ENCODE measurements at places on chromosomes 12 and 14.

- no peak for DNase-seq
- H3K4me3 ChIP-seq: no peak overlapping the region
- no peak overlapping the region for H3K27ac ChIP-seq
- no peaks in the 10 kb centered on the region for H3K4me1 ChIP-seq
- peaks cover 10% of the 10 kb centered on the region for H3K27me3 ChIP-seq
These were observed 125.4 kb downstream of the KIF26A start for GRCh38 chr14:104263675-104264358.

GRCh38 chr14:74913986-74914573 is 9.0 kb downstream of the RPS6KL1 start:
- H3K27me3 ChIP-seq: no peaks in the 10 kb centered on the region
- no peaks in the 10 kb centered on the region for H3K36me3 ChIP-seq
- no peak overlapping the region for H3K4me3 ChIP-seq
- no peak overlapping the region for H3K27ac ChIP-seq
- H3K4me1 ChIP-seq: no peaks in the 10 kb centered on the region

GRCh38 chr12:52148464-52149181 is 43.2 kb downstream of the KRT80 start:
- no peak overlapping the region for H3K27ac ChIP-seq
- no peak for DNase-seq
- no peaks in the 10 kb centered on the region for H3K27me3 ChIP-seq
- peaks cover 17% of the 10 kb centered on the region for H3K4me1 ChIP-seq

- H3K27ac ChIP-seq: no peak overlapping the region
- DNase-seq: no peak
These were observed 205.9 kb downstream of the STXBP6 start for GRCh38 chr14:24844011-24844410.

- no peak overlapping the region for H3K27ac ChIP-seq
- DNase-seq: no peak
- no peaks in the 10 kb centered on the region for H3K36me3 ChIP-seq
- no peaks in the 10 kb centered on the region for H3K4me1 ChIP-seq
- H3K4me3 ChIP-seq: no peak overlapping the region
These were observed 967.9 kb downstream of the TRHDE start for GRCh38 chr12:73240110-73240509.

DNA sequence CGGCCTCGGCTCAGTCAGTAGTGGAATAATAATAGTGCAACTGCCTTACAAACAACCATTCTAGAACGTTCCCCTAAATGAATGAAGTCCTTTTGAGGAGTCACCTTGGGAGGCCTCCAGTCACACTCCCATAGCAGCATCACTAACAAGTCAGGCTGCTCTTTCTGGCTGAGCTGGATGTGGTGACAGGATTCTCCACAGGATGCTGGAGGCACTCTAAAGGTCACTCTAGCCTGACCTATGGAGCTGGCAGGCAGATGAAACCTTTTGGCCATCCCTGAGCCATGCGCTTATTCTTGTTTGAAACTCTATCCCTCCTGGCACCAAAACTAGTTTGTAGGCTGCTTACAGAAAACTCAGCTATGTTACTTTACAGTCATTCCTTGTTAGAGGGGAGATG is 17.9 kb upstream of the TFCP2 start:
- no peak overlapping the region for H3K27ac ChIP-seq
- H3K4me3 ChIP-seq: no peak overlapping the region
- H3K27me3 ChIP-seq: no peaks in the 10 kb centered on the region
- no peak for DNase-seq
- H3K36me3 ChIP-seq: no peaks in the 10 kb centered on the region

DNA sequence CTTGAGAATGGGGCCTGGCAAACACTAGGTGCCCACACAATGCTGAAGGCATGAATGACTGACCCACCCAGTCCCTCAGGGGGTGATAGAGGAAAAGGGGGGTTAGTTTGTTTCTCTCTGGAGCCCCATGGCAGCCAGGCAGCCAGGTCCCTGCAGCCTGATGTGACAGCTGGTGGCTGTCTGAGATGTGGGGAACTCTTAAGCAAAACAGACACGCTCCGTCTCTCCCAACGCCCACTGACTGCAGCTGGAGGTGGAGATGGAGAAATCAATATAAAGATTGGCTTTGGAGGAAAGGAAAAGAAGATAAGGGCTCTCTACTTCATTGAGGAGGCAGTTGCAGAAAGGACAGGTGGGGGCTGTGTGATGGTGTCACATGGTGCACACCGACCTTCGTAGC is 240.8 kb upstream of the LHX5 start:
- H3K36me3 ChIP-seq: no peaks in the 10 kb centered on the region
- peaks cover 8% of the 10 kb centered on the region for H3K27me3 ChIP-seq
- H3K27ac ChIP-seq: no peak overlapping the region
- no peak overlapping the region for H3K4me3 ChIP-seq
- DNase-seq: no peak
- no peaks in the 10 kb centered on the region for H3K4me1 ChIP-seq

GRCh38 chr12:58750484-58750883 is 169.8 kb downstream of the LRIG3 start:
- no peak overlapping the region for H3K4me3 ChIP-seq
- no peak overlapping the region for H3K27ac ChIP-seq
- H3K27me3 ChIP-seq: no peaks in the 10 kb centered on the region
- no peaks in the 10 kb centered on the region for H3K36me3 ChIP-seq

- H3K27ac ChIP-seq: no peak overlapping the region
- no peaks in the 10 kb centered on the region for H3K36me3 ChIP-seq
- DNase-seq: no peak
- no peaks in the 10 kb centered on the region for H3K27me3 ChIP-seq
- H3K4me1 ChIP-seq: no peaks in the 10 kb centered on the region
- H3K4me3 ChIP-seq: no peak overlapping the region
These were observed 7.5 kb downstream of the PTGR2 start for GRCh38 chr14:73859145-73859544.

GRCh38 chr12:3931206-3931605 is 58.0 kb upstream of the PARP11 start:
- peaks cover 5% of the 10 kb centered on the region for H3K36me3 ChIP-seq
- H3K27ac ChIP-seq: peak overlapping the region; percentile 75
- H3K4me1 ChIP-seq: peaks cover 43% of the 10 kb centered on the region

DNA sequence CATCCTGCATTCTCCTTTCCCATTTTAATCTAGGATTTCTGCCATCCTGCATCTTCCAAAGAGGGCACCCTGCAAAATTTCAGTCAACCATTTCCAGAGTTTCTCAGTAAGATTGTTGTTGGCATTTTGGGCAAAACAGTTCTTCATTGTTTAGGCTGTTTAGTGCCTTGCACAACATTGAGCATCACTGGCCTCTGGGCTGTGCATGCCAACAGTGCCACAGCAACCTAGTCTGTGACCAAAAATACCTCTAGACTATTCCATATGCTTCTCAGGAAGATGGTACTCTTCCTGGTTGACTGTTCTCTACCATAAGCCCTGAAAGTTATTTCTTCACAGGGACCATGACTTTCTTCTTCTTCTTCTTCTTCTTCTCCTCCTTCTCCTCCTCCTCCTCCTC is 32.5 kb upstream of the ISM2 start:
- H3K4me1 ChIP-seq: peaks cover 3% of the 10 kb centered on the region
- H3K36me3 ChIP-seq: no peaks in the 10 kb centered on the region
- DNase-seq: no peak

DNA sequence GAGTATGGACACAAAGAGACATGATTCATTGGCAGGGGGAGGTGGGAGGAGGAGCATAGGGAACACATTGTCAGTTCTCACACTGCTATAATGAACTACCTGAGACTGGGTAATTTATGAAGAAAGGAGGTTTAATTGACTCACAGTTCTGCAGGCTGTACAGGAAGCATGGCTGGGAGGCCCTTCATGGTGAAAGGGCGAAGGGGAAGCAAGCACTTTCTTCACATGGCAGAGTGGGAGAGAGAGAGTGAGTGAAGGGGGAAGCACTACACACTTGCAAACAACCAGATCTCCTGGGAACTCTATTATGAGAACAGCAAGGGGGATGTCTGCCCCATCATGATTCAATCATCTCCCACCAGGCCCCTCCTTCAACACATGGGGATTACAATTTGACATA is 391.8 kb downstream of the BMP4 start:
- H3K36me3 ChIP-seq: no peaks in the 10 kb centered on the region
- no peak overlapping the region for H3K27ac ChIP-seq
- H3K27me3 ChIP-seq: no peaks in the 10 kb centered on the region
- H3K4me3 ChIP-seq: no peak overlapping the region
- no peaks in the 10 kb centered on the region for H3K4me1 ChIP-seq
- no peak for DNase-seq

- peaks cover 6% of the 10 kb centered on the region for H3K36me3 ChIP-seq
- peak overlapping the region; percentile 83 for H3K4me3 ChIP-seq
- H3K27me3 ChIP-seq: no peaks in the 10 kb centered on the region
- H3K27ac ChIP-seq: peak overlapping the region; percentile 95
These were observed 151.5 kb downstream of the PRKCH start for GRCh38 chr14:61472801-61473376.

GRCh38 chr14:96285667-96286066 is 29.7 kb downstream of the BDKRB1 start:
- H3K4me3 ChIP-seq: no peak overlapping the region
- H3K36me3 ChIP-seq: peaks cover 11% of the 10 kb centered on the region
- DNase-seq: no peak
- H3K4me1 ChIP-seq: peaks cover 2% of the 10 kb centered on the region
- no peak overlapping the region for H3K27ac ChIP-seq
- no peaks in the 10 kb centered on the region for H3K27me3 ChIP-seq

DNA sequence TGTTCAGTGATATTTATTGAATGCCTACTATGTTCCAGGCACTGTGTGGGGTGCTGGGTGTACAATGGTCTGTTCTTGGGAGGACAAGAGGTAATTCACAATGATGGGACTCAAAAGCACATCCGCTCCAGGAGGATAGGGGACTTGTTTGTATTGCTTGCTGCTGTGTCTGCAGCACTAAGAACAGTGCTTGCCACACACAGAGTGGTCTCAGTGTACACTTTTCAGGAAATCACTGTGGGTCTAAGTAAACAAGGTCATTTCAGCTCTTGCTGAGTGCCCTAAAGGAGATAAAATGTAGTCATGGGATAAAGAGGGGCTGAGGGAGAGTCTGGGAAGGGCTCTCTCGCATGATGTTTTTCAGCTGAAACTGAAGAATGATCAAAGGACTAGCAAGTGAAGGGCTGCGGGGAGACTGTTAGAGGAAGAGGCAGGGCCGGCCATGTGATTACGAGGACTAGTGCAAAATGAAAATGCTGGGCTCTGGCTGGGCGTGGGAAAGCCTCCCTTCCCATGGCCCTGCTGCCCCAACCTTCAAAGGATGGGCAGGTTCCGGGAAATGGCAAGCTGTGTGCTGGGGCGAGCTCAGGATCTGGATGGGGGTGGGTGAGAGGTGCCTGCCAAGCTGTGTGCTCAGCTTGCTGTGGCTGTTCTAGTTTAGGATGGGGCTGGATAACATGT is 39.1 kb downstream of the ADCK1 start:
- H3K27ac ChIP-seq: peak overlapping the region; percentile 41
- peaks cover 4% of the 10 kb centered on the region for H3K36me3 ChIP-seq
- no peak overlapping the region for H3K4me3 ChIP-seq
- H3K27me3 ChIP-seq: no peaks in the 10 kb centered on the region
- H3K4me1 ChIP-seq: peaks cover 9% of the 10 kb centered on the region
- DNase-seq: no peak

GRCh38 chr14:65206448-65207096 is 104.3 kb upstream of the MAX start:
- H3K27me3 ChIP-seq: no peaks in the 10 kb centered on the region
- peaks cover 49% of the 10 kb centered on the region for H3K4me1 ChIP-seq
- no peak for DNase-seq
- H3K36me3 ChIP-seq: no peaks in the 10 kb centered on the region
- peak overlapping the region; percentile 73 for H3K4me3 ChIP-seq

GRCh38 chr14:60313093-60313492 is 64.1 kb downstream of the PPM1A start:
- no peaks in the 10 kb centered on the region for H3K4me1 ChIP-seq
- H3K36me3 ChIP-seq: peaks cover 2% of the 10 kb centered on the region
- DNase-seq: no peak
- H3K4me3 ChIP-seq: no peak overlapping the region

DNA sequence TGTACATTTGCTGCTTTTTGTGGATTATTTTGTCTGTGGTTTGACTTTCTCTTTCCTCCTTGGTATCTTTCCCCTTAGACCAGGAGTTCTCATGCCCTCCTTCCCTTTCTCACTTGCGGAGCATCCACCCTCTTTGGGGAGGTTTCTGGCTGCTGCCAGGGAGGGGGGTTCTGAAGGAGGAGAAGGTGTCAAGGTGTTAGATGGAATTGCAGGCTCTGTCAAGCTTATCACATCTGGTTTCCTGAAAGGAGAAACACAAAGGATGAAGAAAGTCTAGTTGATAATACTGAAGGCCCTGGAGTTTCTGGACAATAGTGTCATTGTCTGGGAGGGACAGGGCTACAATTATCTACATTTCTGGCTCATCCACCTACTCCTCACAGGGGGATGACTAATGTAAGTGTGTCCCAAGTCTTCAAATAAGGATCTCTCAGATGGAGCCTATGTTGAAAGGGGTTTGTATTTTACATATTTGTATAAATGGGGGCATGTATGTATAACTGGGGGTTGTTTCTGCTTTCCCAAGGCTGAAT is 217.3 kb upstream of the CCDC196 start:
- DNase-seq: no peak
- H3K36me3 ChIP-seq: no peaks in the 10 kb centered on the region
- no peak overlapping the region for H3K27ac ChIP-seq

DNA sequence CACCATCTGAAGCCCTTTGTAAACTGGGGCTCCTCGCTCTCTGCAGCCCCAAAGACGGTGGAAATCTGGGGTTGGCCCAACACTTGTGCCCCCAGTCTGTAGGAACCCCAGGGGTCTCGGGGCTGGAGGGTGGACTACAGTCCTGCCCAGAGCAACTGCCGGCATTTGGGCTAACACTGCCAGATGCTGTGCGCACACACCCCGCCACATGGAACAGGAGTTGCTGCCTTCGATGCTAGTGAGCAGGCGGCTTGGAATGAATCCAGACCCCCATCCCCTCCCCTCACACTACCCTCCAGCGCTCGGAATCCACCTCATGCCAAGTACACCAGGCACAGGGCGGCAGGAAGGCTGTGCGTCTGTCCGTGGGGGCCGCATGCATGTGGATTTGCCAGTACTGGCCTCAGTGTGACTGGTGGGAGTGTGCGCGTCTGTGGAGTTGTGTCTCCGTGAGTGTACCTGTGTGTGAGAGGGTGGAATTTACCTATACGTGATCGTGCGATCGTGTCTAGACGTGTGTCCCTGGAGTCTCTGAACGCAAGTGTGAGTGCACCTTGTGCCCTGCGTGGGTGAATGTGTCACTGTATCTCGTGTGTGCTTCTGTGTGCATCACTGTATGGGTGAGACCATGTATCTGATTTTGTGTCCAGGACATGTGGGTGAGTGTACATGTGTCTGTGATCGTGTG is 5.1 kb downstream of the LHX5 start:
- DNase-seq: no peak
- peaks cover 69% of the 10 kb centered on the region for H3K27me3 ChIP-seq
- H3K27ac ChIP-seq: no peak overlapping the region
- peak overlapping the region; percentile 73 for H3K4me3 ChIP-seq
- peaks cover 7% of the 10 kb centered on the region for H3K36me3 ChIP-seq
- peaks cover 23% of the 10 kb centered on the region for H3K4me1 ChIP-seq

- no peak overlapping the region for H3K27ac ChIP-seq
- no peak for DNase-seq
- peaks cover 26% of the 10 kb centered on the region for H3K27me3 ChIP-seq
These were observed 377.8 kb downstream of the FUT8 start for GRCh38 chr14:65790172-65790815.

- no peak for DNase-seq
- H3K27ac ChIP-seq: peak overlapping the region; percentile 84
- H3K4me3 ChIP-seq: peak overlapping the region; percentile 19
- H3K4me1 ChIP-seq: peaks cover 24% of the 10 kb centered on the region
- H3K36me3 ChIP-seq: no peaks in the 10 kb centered on the region
These were observed 41.0 kb upstream of the FOXJ2 start for GRCh38 chr12:7991535-7991934.

Data from T-helper 17 cell (primary cell).